LHCN-M2 (cell line): ENCODE measurements at places on chromosomes 13 and 19.
A peak's percentile ranks its signal among the peaks of the same experiment; 100 is the strongest.

DNA sequence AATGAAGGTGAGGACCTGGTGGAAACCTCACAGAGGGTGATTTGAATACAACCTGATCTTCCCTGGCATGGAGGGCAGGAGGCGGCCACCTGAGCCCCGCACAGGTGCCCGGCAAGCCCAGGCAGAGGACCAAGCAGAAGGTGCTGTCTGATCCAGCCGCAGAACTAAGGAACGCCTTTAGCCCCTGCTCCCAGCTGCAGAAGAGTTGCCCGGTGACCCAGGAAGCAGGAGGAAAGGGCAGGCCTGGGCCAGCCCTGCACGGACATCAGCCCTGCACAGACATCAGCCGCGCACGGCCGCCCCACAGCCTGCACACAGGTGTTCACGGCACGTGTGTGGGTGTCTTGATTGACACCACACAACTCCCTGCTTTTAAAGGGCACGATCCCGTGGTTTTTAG lies 43.1 kb downstream of the RASA3 start:
- no peak for DNase-seq

DNA sequence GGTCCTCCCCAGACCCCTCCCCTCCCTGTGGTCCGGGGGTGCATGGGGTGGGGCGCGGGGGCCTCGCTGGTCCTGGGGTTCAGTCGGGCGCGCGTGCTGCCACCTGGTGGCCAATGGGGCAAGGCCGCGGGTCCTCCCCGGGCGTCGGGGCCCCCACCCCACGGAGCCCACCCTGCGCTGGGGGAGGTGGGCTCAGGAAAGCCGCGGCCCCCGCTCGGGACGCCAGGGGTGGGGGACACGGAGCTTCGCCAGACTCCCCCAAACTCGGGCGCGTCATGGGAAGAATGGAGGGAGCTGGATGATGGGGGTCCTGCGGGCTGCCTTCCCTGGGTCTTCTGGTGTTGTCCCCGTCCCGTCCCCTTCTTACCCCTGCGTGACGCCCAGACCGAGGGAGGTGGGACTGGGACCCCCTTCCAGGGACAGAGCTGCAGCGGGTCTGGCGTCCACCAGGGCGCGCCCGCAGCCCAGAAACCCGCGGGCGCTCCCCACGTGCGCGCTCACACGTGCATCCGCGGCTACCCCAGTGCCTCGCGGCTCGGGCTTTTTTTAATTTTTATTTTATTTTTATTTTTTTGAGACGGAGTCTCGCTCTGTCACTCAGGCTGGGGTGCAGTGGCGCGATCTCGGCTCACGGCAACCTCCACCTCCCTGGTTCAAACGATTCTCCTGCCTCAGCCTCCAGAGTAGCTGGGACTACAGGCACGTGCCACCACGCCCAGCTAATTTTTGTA lies 19.8 kb upstream of the TCF3 start:
- no peak for DNase-seq

- DNase-seq = peak; percentile 45
Observed at GRCh38 chr13:50124536-50125303, 109.5 kb downstream of the KCNRG start.

DNA sequence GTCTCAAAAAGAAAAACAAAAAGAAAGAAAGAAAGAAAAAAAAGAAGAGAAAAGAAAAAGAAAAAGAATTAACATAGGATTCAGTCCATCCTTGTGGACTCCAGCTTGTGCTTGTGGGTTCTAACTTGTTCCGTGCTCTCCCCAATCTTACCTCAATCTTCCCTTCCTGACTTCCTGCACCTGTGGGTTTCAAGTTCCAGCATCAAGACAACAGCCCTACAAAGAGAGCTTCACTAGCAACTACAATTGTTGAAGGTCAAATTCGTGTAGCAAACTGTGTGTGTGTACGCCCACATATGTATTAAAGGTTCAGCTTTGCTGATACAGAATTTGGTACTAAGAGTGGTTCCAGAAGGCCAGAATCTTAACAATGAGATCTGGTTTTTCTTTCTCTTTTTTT lies 25.3 kb downstream of the FXYD5 start:
- DNase-seq = no peak

- DNase-seq = no peak
Observed at GRCh38 chr19:40605216-40605971, 4.2 kb downstream of the LTBP4 start.

DNA sequence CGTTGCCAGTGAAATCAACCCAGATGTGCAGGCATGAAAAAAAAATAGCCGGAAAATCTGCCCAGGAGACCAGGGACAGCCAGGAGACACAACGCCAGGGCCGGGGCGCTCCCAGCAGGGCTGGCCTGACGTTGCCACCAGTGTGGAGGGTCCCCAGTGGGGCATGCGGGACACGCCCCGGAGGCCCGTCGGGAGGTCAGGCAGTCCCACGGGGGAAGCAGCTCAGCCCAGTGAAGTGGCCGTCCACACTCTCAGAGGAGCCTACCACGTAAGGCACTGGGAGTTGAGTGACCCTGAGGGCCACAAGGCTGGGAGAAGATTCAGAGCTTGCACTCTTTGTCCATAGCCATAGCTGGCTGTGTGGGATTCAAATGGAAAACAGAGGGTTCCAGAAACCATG lies 53.2 kb upstream of the GAS6 start:
- no peak for DNase-seq

DNA sequence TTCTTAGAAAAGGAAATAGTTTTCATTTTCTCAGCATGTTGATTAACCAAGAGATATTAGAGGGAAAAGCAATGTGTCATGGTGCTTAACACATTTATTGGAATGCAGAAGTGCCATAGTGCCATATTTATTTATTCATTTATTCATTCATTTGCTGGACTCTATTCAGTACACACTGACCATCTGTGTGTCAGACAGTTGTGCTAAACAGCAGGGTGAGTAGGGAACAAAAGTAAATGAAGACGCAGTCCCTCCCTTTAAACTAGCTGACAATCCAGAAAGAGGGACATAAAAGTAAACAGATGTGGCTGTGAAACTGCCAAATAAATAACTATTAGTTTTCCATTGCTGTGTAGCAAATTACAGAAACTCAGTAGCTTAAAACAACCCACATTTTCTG lies 323.7 kb downstream of the MTUS2 start:
- DNase-seq = no peak

GRCh38 chr19:18464646-18465045 lies 26.7 kb upstream of the ISYNA1 start:
- DNase-seq = no peak

DNA sequence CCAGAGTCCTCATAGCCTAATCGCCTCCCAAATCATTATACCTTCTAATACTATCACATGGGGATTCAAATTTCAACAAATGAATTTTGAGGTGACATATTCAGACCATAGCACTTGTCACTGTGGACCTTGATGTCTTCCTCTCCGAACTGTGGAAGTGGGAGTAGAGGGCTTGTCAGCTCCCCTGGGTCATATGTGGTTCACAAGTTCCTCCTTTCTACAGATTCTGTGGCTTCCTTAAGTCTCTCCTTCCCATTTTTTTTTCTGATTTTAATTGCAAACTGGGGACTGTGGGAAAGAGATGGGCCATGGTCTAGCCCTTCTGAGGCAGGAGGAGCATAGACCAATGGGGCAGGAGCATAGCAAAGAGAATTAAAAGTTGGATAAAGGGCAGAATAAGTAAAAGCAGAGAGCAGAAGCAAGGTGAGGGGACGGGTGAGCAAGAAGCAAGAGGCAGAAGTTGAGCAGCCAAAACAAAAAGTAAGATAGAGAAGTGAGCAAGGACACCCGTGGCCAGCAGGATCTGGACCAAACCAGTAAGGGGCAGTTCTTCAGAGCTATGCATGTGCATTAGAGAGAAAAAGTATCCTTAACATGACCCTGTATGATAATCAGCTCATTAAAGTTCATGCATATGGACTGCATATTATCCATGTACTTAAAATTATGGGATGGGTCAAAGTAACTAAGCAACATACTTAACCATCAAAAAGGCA lies 2.6 kb upstream of the SIGLEC7 start:
- no peak for DNase-seq

- DNase-seq = no peak
Observed at GRCh38 chr19:33418461-33418860, 45.0 kb downstream of the CEBPG start.

- peak; percentile 79 for DNase-seq
Observed at GRCh38 chr19:12064590-12065538, at the start of gene ZNF844. Gene ZNF844, plus strand, starts transcription at chr19:12064731. Its CDS starts 143 bp downstream, at chr19:12064874.

- DNase-seq = peak; percentile 54
Observed at GRCh38 chr13:73465617-73465971, 406.8 kb downstream of the KLF5 start.

DNA sequence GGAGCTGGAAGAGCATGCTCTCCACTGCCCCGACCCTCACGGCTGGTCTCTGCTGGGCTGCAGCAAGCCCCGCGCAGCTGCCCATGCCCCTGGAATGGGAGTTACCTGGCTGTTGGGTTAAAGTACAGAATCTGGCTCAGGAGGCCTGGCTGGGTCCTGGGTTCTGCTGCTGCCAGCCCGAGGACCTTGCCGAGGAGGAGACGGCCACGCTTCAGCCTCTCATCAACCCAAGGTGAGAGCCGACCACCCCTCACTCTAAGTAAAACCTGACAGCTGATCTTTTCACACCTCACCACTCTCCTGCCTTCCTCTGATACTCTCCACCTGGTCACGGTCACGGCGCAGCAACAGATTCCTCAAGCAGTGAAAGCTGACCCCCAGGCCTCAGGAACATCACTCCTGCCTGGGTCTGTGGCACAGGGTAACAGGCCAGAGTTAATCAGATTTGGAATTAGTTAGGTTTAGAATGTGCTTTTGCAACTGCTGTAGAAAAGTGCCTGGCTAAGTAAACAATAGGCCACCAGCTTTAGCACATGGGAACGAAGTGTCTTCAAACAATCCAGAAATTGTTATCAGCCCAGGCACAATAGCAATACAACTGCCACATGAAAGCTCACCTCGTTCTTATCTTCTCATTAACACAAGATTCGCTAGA lies 20.5 kb downstream of the RAB20 start:
- no peak for DNase-seq

DNA sequence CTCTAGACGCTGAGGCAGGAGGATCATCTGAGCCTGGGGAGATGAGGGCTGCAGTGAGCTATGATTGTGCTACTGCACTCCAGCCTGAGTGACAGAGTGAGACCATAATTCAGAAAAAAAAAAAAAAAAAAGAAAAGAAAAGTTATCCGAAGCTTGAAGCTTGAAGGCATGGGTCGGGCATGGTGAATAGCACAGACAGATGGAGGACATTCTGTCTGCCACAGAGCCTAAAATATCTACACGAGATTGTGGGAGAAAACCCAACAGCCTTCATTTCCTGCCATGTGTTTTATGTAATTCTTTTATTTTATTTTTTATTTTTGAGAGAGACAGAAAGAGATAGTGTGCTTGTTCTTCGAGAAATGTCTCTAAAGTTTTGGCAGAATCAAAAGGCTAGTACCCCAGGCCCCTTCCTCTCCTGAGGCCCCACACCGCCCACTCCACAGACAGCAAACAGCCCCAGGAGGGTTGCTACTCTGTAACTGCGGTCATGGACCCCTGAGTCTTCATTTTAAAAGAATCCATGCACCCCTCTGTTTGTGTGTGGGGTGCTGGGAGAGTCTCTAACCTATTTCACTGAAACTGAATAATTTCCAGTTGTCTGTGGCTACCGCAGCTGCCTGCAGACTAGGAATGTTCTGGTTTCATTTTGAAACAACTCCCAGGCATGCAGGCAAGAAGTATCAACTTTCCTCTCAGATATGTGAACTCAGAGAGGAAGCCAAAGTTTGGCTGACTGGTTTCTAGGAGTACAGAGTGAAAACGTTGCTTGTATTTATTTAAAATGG lies 38.4 kb upstream of the RCBTB2 start:
- peak; percentile 95 for DNase-seq

GRCh38 chr19:7013678-7014077 lies 7.6 kb downstream of the MBD3L2B start:
- peak; percentile 24 for DNase-seq

DNA sequence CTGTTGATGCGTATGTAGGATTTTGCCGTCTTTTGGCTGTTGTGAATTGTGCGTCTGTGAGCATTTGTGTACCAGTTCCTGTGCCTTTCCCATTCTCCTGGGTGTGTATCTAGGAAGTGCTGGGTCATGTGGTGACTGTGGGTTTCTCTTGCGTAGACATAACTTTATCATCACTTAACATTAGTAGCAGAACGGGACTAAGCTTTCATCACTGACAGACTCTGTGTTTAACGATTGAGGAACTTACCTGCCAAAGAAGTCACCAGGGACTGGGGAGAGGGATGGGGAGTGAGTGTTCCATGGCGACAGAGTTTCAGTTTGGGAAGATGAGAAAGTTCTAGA lies 15.0 kb downstream of the FZR1 start:
- DNase-seq = no peak

GRCh38 chr19:34363094-34363493 lies 1.9 kb upstream of the GPI start:
- no peak for DNase-seq

DNA sequence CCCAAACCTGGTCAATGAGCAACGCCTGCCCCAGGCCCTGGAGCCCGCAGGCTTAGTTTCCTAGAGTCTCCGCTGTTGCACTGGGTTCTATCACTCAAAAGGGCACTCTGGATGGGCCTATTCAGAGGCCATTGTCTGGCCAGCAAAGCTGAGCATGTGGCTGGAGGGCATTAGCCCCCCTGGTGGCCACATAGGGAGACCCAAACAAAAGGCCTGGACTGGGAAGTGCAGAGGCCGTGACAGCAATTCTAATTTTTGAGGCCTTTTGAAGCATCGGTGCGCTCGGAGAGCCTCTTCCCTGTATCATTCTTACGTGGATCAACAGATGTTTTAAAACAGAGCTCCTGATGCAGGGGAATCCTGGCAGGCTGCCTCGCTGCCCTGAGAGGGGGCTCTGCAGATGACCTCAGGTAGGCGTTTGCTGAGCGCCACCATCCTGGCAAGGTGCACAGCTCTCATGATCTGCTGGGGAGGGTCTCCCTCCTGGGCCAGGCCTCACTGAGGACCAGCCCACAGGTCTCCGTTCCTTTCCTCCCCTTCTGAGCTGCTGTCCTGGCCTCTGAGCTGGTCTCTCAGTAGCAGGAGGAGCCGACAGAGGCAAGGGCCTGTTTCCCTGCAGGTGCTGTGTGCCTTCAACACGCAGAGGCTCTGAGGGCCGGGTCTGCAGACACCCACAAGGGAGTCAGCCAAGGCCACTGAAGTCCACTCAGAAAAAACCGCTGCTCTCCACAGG lies 190.5 kb downstream of the URI1 start:
- DNase-seq = no peak

- DNase-seq = no peak
Observed at GRCh38 chr13:39822437-39822836, 167.0 kb downstream of the COG6 start.

DNA sequence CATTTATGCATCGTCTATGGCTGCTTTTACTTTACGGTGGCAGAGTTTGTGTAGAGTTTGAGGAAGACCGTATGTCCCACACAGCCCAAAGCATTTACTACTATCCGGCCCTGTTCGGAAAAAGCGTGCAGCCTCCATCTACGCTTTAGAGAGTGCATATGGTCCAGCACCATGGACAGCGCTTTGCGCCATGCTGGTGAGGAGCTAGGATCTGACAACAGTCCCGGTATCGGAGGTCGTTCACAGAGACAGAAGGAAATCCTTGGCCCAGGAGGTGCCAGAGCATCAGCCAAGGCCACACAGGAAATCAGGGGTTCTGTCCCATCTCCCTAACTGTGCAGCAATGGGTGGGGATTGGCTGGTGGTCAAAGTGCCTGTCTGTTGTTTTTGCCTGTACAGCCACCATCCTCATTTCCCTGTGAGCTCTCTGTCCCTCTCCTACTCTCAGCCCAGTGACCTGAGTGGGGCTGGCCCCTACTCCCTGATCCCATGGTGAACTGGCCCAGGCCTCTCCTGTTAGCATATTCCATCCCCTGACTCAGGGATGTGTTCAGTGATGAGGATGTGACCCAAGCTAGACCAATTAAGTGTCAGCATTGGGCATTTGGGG lies 16.2 kb upstream of the PRODH2 start:
- DNase-seq = peak; percentile 57

- DNase-seq = no peak
Observed at GRCh38 chr19:10981252-10981895, 20.5 kb downstream of the SMARCA4 start.
